Naive thymus-derived CD8-positive, alpha-beta T cell (primary cell): ENCODE measurements at places on chromosomes 5 and 9.

DNA sequence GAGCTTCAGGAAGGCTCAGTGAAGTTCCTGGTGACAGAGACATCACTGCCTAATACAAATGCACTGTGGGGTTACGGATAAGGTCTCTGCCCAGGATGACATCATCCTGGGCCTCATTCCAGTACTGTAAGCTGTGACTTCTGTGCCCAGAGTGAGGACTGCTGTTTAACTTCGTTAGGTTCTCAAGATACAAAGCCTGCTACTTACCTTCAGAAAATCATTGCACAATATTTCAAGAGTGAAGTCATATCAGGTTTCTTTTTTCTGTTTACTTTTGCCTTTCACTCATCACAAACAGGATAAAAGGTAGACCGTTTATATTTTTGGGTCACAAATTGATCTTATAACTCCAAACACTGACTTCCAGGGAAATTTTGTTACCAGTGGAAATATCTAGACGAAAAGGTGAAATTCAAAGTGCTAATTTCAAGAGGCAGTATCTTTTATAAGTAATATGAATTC is 241.2 kb downstream of the PIK3R1 start:
- no peaks in the 10 kb centered on the region for H3K36me3 ChIP-seq
- peaks cover 17% of the 10 kb centered on the region for H3K4me1 ChIP-seq
- no peak for DNase-seq
- H3K4me3 ChIP-seq: no peak overlapping the region
- H3K27ac ChIP-seq: no peak overlapping the region

DNA sequence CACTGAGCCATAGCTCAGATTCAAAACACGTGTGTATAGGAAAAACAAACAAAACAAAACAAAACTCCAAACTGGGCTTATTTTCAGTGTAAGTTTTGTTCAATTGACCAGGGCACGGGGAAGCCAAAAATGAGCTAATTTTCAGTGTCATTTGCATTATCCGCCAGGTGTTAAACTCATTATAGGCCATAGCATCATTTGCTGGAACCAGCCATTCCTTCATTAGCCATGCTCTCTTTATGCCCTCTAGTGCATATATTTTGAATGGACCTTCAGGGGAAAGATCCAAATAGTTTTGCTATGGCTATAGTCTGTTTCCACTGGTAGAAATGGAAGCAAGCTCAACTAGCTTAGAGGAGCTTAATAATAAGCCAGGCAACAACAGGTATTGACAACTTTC is 1205.2 kb upstream of the DMAC1 start:
- H3K36me3 ChIP-seq: no peaks in the 10 kb centered on the region
- H3K27ac ChIP-seq: no peak overlapping the region
- no peaks in the 10 kb centered on the region for H3K4me1 ChIP-seq
- DNase-seq: no peak

- no peak overlapping the region for H3K27ac ChIP-seq
- no peak for DNase-seq
- H3K27me3 ChIP-seq: no peaks in the 10 kb centered on the region
- peaks cover 20% of the 10 kb centered on the region for H3K36me3 ChIP-seq
- no peaks in the 10 kb centered on the region for H3K4me1 ChIP-seq
These were observed 129.4 kb upstream of the ICE1 start for GRCh38 chr5:5293029-5293428.

GRCh38 chr9:107547772-107548297 is 58.3 kb upstream of the KLF4 start:
- H3K27me3 ChIP-seq: no peaks in the 10 kb centered on the region
- DNase-seq: no peak
- H3K36me3 ChIP-seq: no peaks in the 10 kb centered on the region
- no peak overlapping the region for H3K4me3 ChIP-seq

DNA sequence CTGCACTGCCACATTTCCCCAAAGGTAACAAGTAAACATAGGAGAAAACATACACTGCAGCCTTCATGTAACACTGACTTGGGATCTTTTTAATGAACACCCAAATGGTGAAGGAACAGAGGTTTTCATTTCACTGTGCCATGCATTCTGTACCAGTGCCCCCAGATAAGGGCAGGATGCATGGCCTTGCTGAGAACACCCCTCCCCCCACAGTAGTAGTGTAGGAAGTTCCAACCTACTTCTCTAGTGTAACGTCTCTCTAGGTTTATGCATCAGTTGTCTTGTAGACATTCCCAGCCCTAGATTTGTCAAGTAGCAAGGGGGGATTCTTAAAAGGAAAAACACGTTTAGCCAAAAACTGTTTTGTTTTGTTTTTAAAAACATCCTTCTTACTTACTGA is 29.9 kb downstream of the MAP3K1 start:
- no peak for DNase-seq
- no peaks in the 10 kb centered on the region for H3K27me3 ChIP-seq
- peak overlapping the region; percentile 23 for H3K4me3 ChIP-seq
- H3K36me3 ChIP-seq: peaks cover 10% of the 10 kb centered on the region
- H3K4me1 ChIP-seq: peaks cover 74% of the 10 kb centered on the region

- H3K4me3 ChIP-seq: no peak overlapping the region
- H3K36me3 ChIP-seq: no peaks in the 10 kb centered on the region
- no peaks in the 10 kb centered on the region for H3K27me3 ChIP-seq
- H3K27ac ChIP-seq: no peak overlapping the region
- no peak for DNase-seq
These were observed 13.3 kb downstream of the CAVIN4 start for GRCh38 chr9:100591139-100591538.

DNA sequence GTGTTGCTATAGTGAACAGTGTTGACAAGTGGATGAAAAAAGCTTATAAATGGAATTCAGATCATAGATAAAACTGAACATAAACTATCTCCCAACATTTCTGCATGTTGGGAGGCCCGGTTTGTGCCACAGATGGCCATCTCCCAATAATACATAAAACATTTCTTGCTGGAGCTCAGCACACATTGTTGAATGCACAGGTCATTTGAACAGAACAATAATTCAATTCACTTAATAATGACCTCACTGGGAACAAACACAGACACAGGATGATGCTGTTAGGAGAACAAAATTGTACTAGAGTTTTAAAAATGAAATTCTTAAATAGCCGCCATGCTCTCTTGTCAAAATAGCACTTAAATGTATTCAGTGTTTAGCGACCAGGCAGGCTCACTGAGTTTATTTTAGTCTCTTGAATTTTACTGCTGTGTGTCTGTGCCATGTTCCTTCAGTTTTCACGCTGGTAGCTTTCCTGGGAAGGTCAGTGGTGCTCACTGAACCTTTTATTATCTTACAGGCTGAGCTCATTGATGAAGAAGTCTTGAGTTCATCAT is 85.0 kb upstream of the SSBP2 start:
- H3K36me3 ChIP-seq: peaks cover 2% of the 10 kb centered on the region
- peaks cover 10% of the 10 kb centered on the region for H3K4me1 ChIP-seq
- H3K4me3 ChIP-seq: no peak overlapping the region
- H3K27ac ChIP-seq: no peak overlapping the region
